ENCODE measurements at places on chromosomes 2 and 18.

DNA sequence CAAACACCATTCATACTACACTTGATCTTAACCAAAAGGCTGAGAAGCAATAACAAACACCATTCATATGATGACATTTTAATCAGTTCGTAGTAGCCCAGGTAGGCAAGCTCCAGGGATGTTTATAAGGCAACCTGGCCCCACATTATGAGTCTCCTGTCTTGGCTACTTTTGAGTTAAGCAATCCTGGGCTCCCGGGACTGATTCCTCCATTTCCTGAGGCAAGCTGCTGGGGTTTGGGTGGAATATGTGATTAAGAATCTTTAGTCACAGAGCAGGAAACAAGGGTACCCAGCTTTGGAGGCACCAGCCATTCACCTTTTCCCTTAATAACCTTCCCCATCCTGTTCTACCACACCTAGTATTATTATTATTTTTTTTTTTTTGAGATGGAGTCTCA, 24.5 kb upstream of the SPRED2 start:
- DNase-seq: no peak

- DNase-seq: no peak
Measured at GRCh38 chr2:103739186-103739585, 977.4 kb downstream of the TMEM182 start.

- DNase-seq: no peak
Measured at GRCh38 chr2:205754924-205755321, 72.6 kb downstream of the NRP2 start.

GRCh38 chr2:38016219-38016618, 59.7 kb downstream of the CYP1B1 start:
- DNase-seq: no peak

- no peak for DNase-seq
Measured at GRCh38 chr2:26284132-26284531, 39.4 kb downstream of the HADHB start.

DNA sequence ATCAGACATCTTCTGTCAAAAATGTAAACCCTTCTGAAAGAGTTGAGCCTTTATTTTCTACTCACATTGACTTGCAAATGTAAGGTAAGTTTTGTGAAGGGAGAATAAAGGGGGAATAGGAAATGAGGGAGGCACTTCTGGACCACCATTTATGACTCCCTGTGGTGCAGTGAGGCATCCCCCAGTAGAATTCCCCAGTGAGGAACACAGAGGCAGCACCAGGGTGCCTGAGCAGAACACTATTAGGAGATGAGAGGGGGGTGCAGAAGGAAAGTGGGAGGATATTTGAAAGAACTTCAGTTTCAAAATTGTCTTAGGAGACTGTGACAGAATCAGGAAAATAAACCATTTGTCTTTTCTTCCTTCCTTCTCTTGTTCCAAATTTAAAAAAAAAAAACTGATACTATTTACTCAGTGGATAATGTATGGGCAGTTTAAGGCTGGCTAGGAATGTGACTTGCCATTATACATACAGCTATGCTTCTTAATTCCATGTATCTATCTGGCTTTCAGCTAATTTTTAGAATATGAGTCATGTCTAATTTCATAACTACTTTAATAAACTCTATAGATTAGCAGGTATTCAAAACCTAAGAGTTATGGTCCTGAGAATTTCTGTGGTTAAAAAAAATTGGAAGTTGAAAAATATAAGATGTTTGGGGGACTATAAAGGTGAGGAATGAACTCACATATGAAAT, 478.1 kb upstream of the CHAC2 start:
- DNase-seq: no peak

DNA sequence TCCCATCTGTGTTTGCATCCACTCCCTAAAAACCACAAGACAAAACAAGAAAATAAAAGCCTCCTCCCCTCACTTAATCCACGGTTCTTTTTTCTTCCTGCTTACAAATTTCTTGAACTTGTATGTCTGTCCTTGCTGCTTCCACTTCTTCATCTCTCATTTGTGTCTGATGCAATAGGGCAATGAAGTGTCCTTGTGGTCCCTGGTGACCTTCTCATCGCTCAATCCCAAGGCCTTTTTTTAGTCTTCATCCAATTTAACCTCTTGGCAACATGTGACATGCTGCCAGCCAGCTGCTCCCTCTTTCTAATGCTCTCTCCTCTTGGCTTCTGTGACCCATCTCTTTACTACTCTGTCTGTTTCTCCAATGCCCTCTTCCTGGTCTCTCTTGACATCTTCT, 87.6 kb downstream of the SEMA4F start:
- no peak for DNase-seq

DNA sequence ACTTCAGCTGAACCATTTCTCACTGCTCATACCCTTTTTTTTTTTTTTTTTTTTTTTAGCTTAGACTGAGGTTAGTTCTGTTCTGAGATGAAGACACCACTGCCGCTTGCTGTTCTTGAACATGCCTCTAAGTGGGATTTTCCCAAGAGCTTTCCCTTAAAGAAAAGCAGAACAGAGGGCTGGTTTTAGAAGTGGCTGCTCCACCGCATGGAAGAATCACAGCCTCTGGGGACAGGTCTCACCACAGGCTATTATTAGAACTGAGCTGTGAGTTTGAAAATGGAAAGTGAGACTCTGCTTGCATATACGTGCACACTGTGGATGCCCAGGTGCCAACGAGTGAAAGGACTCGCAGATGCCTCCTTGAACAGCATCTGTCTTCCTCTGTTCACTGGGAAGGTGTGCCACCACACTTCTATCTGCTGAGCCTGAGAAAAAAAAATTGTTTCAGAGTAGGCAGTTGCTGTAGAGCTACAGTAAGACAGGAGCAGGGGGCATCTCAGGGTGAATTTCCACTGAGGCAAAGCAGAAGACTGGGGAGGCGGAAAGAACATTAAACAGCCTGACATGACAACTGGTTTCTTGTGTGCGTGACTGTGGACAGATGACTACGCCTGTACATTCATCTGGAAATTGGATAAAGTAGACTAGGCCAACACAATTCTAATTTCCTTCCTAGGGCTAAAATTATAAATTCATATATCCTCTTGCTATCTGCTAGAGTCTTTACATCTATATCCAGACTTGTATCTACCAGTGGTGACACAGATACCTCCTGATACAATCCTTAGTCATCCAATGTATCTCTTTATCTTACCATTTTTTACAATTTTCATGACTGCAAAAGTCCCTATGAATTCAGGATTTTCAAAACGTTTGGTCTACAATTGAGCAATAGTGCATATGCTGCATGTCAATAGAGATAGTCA, 1045.7 kb upstream of the CELF4 start:
- no peak for DNase-seq

- DNase-seq: no peak
Measured at GRCh38 chr2:126506786-126507185, 149.2 kb upstream of the GYPC start.

- no peak for DNase-seq
Measured at GRCh38 chr18:45521777-45522176, 93.5 kb upstream of the SLC14A2 start.

DNA sequence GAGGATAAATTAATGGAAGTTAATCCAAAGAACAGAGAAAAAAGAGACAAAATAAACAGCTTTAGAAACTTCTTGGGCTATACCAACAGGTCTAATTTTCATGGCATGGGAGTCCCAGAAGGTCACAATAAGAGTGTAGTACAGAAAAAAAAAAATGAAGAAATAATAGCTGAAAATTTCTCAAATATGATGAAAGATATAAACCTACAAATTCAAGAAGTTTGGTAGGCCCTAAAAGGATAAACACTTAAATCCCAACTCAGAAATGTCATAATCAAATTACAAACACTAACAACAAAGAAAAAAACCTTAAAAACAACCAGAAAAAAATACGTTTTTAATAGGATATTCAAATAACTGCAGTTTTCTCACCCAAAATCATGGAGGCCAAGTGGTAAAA, 229.3 kb upstream of the ZEB2 start:
- no peak for DNase-seq

GRCh38 chr18:45538444-45538843, 76.8 kb upstream of the SLC14A2 start:
- no peak for DNase-seq

DNA sequence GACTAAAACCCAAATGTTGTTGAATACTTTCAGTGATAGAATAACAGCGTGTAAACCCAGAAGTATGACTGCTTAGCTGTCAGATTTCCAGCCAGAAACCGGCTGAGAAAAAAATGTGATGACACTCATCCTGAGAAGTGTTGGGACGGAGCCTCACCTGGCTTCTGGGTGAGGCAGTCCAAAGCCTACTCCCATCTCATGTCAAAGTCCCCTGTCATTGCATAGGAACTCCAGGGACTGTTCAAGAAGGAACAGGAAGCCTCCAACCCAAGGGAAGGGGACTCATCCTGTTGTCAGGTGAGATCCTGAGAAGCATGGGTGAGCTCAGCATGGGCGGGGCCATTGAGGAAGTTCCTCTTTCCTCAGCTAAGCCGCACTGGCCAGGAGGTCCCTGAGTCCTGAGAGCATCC, 11.3 kb upstream of the CHRNA1 start:
- no peak for DNase-seq

DNA sequence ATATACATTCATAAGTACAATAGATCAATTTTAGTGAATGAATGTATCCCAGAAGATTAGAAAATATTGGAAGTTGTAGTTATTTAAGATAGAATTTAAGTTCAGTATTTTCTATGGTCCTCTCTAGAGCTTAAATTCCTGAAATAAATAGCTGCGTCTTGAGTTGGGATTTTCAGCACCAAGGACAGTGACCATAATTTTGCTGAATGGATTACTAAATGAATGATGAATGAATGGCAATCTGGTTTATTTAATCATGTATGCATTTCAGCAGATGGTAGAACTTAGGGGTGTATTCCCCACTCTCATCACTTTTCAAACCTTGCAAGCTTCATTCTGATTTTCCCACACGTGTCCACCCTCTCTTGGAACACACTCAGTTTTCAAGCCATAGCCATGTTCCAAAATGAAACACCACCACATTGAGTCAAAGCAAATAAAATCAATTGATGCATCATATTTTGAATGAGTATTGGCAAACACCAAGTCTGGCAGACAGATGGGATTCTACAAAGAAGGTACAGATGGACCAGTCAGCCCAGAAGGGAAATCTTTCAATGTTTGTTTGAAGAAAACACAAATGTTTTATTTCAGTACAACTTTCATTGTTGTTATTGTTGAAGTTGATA, 362.2 kb upstream of the NXPH2 start:
- DNase-seq: no peak

GRCh38 chr2:240499309-240500301, 58.2 kb downstream of the ANKMY1 start:
- no peak for DNase-seq

- DNase-seq: no peak
Measured at GRCh38 chr18:5518899-5519371, 24.9 kb downstream of the EPB41L3 start.

DNA sequence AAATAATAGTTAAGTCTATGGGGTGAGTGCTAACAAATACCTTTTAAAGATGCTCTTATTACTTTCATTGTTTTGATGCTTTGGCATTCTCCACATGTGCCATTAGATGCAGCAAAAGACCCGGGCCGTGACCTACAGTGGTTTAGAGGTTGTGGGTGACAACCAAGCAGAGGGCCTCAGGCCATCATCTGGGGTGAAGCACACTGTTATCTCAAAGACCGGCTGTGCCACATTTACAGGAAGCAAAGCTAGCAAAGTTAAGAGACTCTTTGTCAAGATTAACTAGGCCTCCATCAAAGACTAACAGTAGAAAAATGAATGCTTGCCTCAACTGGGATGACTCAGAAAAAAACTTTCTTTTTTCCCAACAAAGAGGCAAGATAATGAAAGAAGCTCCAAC, 695.3 kb downstream of the SATB2 start:
- no peak for DNase-seq

DNA sequence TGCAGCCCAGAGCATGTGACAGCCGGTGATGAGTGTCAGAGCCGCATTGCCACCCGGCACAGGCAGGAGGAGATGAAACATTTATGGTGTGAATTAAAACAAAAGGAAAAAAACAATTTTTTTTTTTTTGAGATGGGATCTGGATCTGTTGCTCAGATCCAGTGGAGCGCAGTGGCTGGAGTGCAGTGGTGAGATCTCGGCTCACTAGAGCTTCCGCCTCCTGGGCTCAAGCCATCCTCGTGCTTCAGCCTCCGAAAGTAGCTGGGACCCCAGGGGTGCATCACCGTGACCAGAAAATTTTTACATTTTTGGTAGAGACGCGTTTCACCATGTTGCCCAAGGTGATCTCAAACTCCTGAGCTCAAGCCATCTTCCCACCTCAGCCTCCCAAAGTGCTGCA, 182.1 kb upstream of the SALL3 start:
- no peak for DNase-seq

DNA sequence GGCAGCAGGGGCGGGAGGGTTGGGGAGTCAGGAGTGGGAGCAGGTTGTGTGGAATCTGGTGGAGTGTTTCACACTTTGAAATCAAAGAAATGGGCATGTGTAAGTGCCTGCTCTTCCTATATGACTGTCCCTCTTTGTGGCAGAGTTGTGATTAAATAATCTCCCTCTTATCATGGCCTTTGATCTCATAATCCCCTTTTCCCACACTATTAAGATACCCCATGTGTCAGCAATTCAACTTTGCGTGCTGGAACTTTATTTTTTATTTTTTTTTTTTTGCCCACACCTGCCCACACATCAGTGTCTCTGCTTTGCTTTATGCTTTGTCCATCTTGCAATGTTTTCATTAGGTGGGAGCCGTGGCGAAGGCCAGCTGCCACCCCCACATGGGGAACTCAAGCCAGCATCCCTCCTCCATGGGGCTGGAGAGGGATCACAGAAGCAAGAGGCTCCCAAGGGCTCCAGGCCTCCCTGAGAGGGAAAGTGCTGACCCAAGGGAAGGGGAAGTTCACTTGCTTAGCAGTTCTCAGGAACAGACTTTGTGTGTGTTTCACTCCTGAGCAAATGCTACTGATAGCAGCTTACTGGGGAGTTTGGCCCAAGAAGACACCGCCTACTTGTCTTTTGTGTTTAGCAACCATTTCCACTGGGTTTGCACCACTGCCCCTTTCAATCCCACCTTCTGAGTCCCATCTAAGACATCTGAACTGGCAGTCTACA, 243.4 kb downstream of the BCL11A start:
- DNase-seq: no peak

GRCh38 chr18:53241161-53241560, 901.2 kb downstream of the DCC start:
- no peak for DNase-seq

GRCh38 chr2:15846626-15847025, 93.7 kb upstream of the MYCN start:
- DNase-seq: no peak

DNA sequence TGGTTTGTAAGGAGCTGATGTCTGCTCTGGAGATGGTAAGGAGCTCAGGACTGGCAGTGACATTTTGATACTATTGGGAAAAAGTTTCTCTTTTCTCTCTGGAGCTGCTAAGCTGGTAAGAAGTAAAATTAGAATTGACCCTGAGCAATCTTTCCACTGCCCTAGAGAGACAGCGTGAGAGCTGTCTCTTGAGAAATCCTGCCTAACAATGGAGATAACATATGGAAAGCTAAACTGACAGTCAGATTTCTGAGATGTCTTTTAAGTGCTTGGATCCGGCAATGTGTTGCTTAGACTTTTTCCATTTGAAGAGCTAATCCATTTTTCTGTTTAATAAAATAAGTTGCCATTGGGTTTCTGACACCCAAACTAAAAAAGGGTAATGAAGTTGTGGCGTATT, 302.4 kb downstream of the KCNS3 start:
- no peak for DNase-seq

Data from AG04449 (cell line).